T-helper 9 cell (primary cell): ENCODE measurements at places on chromosomes 5 and 9.

DNA sequence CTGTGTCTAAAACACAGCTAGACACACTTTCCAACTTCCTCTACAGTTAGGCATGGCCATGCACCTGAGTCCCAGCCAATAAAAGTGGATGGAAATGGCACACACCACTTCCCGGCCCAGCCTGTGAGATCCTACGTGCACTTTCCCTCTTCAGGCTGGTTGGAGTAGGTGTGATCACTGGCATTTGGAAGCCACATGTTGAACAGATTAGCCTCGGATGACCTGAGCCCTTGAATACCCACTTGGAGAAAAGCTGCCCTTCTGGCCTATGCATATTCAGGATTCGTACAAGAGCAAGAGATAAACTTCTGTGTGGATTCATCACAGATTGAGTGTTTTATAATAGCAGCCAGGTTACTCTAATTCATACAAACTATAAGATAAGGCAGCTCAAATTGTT is 359.0 kb upstream of the SLC30A5 start:
- DNase-seq: no peak

GRCh38 chr5:54774281-54775170 is 210.9 kb downstream of the ESM1 start:
- DNase-seq: no peak

DNA sequence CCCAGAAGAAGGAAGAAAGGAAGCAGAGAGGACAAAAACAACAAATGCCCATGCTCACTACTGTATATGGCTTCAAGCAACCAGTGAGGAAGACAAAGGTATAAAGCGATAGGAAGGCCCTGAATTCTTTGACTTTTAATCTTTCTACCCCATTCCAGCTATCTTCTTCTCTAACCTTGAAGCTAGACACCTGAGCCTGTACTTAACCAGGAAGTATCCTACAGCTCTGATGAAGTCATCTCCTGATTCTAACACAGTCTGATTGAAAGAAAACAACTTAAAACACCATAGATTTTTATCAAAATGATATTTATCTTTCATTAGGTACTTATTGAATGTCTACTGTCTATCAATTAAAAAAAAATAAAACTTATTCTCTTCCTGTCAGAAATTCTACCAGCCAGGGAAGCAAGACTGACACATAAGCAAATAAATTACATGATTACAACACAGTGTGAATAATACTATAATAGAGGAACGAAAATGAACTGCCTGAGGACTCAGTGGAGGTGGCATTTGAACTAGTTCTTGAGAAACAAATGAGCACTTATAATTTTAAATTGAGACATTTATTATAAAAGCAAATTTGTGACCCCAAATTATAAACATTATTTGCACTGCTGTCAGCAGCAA is 123.3 kb upstream of the ELL2 start:
- no peak for DNase-seq

DNA sequence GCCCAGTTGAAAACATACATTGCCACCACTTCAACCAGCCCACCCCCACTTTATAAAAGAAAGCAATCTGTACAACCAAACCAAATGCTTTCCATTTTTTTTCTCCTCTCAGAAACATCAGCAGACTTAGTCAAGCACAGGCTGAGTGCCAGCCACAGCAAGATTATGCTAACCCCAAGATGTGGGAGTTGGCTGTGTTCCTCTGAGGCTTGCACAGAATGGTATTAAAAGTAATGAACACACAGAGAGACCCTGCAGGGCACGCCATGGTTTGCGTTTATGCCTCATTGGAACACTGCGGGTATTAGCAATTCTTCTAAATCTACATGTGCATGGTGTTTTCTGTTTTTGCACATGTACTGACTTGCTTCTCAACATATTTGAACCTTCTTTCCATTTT is 419.9 kb upstream of the GRAMD2B start:
- no peak for DNase-seq

DNA sequence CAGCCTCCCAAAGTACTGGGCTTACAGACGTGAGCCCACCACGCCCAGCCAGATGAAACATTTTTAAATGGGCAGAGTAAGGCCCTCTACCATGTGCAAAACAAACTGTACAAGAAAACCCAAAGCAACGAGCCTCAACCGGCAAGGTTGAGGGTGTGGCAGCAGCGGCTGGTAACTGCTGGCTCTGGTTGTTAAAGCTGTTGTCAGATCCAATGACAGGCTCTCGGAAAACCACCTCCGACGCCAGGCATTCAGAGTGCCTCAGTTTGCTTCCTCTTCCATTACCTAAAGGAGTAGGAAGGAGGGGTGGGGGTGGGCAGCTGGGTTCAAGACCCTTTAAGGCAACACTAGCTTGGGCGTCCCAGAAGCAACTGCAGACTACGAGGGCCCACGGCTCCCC is 2.4 kb upstream of the ASB6 start:
- DNase-seq: no peak

DNA sequence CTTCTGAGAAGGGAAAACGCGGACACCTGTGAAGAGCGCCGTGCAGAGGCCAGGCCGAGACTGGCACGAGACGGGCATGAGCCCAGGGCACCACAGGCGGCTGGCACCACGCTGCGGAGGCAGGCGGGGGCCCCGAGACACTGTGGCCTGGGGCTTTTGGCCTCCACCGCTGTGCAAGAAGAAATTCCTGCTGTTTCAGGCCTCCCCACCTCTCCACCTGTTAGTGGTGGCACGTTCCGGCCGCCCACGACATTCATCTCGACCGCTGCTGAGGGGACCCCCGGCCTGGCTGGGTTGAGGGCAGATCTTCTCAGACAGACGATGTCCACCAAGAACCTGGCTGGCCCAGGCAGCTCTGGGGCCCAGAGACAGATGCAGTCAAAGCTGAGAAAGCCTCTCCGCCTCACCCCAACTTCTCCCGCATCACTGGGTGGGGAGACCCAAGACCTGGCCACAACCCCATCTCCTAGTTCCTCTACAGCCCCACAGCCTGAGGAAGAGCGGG is 11.5 kb downstream of the NACC2 start:
- DNase-seq: no peak

- no peak for DNase-seq
Measured at GRCh38 chr9:22026696-22027095, 17.6 kb upstream of the CDKN2B start.

DNA sequence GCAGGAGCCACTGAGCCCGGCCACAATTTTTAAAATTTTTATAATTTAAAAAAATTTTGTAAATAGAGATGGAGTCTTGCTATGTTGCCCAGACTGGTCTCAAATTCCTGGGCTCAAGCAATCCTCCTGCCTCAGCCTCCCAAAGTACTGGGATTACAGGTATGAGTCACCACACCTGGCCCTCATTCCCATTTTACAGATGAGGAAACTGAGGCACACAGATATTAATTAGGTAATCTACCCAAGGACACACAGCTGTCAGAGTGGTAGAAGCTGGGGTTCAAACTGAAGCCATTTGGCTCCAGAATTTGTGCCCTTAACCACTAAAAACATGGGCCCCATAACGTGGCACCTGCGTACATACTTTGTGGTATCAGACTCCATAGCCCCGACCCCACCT is 7.5 kb downstream of the TRUB2 start:
- no peak for DNase-seq

GRCh38 chr5:135705141-135705631 is 126.4 kb upstream of the CXCL14 start:
- no peak for DNase-seq

GRCh38 chr9:34145165-34145564 is 18.7 kb upstream of the DCAF12 start:
- no peak for DNase-seq

DNA sequence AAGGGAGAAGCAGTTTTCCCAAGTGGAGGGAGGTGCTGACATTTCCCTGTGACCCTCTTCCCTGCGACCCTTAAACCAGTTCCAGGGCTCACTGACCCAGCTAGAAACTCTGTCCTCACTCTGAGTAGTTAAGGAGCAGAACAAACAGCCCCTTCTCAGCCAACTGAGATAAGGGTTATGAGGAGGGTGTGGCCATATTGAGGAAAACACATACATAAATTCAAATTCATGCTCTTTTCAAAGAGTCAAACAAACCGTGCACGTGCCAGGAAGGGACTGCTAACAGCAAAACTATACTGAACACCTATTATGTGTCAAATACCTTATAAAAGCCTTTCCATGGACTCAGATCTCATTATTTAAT is 4.9 kb upstream of the AKNA start:
- no peak for DNase-seq

DNA sequence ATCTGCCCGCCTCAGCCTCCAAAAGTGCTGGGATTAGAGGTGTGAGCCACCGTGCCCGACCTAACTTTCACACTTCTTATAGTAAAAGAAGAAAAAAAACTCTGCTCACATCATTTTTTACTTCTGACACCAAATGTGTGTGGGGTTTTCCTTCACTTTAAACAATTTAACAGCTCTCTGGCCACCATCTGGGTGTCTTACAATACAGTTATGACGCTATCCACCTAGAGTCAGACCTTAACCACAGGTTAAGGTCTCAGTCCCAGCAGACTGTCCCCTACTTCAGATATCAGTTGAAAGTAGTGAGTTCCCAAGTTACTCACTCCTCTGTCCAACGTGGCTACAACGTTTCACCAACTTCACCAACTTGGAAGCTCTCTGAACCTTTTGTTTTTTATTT is 15.4 kb upstream of the ATP6V1G1 start:
- DNase-seq: no peak

GRCh38 chr5:59955241-59955640 is 61.7 kb upstream of the PDE4D start:
- no peak for DNase-seq

DNA sequence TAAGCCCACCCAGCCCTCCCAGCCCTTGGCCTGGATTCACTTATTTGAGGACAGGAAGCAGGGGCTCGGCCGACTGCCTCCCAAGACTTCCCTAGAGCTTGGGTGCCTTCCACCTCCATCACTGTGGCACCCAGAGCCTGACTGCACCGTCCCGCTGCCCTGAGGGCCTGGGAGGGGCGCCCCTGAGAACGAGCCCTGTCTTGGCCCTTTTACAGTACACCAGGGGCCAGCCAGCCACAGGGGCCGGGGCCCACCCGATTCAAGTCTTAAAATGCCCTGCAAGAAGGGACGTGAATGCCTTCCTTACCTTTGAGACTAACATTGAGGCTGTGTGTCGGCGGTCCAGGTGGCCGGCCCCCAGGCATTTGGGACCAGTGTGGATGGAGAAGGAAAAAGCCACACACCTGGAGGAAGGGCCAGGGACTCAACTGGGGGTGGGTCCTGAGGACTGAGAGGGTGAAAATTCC is 16.8 kb downstream of the FAM78A start:
- DNase-seq: no peak

GRCh38 chr9:90772386-90772785 is 29.2 kb upstream of the SYK start:
- DNase-seq: no peak

DNA sequence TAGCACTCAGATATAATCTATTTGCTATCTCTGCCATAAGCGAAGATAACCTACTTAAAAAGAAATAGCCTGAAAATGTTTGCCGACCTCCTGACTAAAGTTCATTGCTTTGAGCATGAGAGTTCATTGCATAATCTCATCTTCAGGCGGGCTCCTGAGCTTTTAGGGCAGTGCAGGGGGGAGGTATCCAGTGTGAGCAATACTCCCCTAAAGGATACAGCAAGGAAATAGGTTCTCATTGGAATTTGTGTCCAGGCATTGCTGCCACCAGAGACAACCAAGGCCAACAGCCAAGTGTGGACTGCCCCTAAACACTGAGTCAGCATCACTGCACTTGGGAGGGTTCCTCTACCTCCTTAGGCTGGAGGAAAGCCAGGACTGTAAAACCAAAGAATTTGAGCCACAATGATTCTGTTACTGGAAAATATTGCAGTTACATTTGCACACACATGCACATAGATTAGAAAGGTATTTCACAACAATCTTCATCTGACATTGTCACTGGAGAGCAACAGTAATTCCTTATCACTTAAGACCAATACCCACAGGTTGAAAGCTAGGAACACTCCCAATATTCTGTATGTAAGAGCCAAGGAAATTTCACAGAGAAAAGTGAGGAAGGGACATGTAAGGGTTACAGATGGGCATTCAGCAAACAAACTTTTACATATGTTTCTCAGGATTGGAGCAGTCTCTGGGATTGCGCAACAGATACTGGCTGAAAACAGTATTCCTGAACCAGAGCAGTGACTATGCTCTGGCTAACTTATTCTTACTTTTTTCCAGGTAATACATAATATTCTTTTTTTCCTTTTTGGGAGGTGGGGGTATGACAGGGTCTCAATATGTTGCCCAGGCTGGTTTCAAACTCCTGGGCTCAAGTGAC is 98.6 kb upstream of the TLE1 start:
- DNase-seq: no peak

DNA sequence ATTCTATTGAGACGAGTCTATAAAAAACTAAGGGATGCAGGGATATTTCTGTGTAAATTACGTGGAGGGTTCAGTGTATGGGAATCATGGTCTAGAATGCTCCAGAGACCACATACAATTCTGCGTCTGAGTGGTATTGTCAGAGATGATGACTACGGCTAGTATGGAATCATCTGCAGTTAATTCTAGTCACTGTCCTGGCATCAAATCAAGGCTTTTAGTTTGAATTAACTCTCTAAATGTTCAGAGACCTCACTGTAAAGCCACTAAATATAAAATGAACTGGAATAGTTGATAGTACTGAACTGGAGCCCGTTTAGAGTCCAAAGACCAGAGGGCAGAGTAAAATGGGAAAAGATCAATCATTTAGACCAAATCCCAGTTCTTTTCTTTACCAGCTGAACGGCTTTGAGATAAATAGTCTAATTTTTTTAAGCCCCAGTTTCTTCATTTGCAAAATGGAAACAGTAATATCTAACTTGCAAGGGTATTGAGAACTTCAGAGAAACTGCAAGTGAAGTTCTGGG is 599.8 kb downstream of the EBF1 start:
- DNase-seq: no peak

DNA sequence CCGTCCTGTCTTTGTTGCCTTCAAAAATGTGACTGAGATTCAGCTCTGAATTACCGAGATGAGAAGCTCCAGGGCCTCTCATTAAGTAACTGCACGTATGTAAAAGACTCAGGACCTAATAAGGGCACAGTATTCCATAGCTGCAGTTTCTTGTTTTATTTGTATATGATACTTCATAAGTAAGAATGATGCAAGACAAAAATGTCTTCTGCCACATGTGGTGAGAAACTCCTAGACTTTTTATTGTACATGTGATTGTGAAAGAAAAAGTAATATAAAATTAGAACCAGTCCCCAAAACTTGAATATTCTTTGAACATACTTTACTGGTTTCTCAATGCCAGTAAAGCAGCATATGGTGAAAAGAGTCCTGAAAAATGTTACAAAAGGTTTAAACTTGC is 110.1 kb upstream of the OTULINL start:
- DNase-seq: no peak

GRCh38 chr9:5110867-5111681 is 74.4 kb downstream of the INSL6 start:
- no peak for DNase-seq

GRCh38 chr5:74943905-74944304 is 77.7 kb upstream of the FAM169A start:
- DNase-seq: no peak
